Stimulated activated CD8-positive, alpha-beta memory T cell treated with anti-CD3 and anti-CD28 coated beads, Interleukin-15, amount 100 ng/mL, for 48 hours (primary cell): ENCODE measurements at places on chromosomes 3 and 15.

DNA sequence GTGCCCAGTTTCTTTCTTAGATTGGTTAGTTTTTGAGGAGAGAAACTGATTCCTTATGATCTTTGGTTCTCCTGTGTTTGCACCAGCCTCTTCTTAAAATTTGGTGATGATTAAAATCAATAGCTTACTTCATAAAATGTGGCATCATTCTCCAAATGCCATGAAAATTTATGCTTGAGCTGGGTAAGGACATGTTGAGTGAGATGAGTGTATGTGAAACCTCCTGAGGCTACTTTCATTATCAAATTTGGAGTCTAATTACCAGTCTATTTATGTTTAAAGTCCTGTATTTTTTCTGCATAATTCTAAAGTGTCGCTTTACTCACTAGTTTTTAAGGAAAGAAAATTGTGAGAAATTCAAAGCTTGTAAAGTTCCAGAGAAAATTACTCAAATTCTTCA, 102.1 kb downstream of the DIPK2A start:
- DNase-seq, result no peak

- DNase-seq, result no peak
These were observed 10.6 kb downstream of the FAM107A start for GRCh38 chr3:58566398-58567250.

- no peak for DNase-seq
These were observed 259.2 kb upstream of the CCDC54 start for GRCh38 chr3:107117922-107118536.

DNA sequence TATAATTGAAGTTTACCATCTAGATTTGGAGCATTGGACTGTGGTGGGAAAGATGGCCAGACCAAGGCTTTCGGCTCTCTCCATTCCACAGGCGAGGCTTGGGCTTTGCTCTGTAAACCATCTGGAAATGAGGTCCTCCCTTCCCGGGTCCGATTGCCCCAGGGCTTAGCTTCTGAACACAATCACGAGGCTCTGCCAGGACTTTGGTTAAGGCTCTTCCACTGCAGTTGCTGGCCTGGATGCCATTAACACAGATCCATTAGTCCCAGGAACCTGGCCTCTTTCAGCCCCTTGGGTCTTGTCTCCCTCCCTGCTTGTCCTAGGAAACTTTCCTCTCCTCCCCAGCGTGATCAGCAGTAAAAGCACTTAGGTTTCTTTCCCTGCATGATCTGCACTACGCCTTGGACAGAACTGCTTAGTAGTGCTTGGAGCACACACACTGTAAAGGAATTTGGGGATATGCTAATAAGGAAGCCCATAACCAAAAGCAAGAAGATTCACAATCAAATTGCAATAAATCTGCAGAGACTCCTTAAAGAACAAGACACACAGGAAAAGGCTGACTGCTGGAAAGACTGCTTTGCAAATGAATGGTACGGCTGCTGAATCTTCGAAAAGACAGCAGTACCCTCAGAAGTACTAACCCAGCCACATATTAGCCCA, 154.3 kb downstream of the ECT2 start:
- DNase-seq, result no peak

DNA sequence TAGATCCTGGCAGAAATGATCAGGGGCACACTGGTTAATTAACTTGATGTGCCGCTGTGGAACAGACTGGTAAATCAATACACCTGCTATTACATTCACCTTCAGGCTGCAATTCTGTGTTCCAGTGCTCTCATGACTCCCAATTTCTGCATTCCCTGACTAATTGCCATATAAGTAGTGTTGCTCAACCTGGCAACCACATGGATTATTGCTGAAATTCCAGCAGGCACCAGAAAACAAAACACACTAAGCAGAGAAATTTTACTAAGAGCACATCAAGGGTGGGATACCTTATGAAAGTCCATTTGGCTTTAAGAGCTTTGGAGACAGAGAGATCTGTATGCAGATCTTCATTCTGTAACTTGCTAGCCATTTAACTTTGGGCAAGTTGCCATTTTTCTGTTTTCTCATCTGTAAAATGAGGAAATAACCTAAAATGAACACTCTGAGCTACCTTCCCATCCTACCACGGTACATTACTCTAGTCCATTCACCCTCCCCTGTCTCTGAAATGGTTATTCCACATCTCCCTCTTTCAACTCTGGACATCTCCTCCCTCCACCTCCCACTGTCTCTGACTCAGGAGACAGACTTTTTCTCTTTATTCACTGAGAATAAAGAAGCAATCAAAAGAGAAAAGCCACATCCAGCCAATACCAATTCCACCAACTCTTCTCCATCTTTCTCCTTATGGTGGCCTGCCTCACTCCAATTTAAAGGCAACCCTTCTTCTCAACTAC, 54.6 kb downstream of the STAC start:
- no peak for DNase-seq

- DNase-seq, result no peak
These were observed 2.0 kb downstream of the MGLL start for GRCh38 chr3:127820221-127820825.

- DNase-seq, result no peak
These were observed 26.2 kb downstream of the ZBED2 start for GRCh38 chr3:111568911-111569310.

DNA sequence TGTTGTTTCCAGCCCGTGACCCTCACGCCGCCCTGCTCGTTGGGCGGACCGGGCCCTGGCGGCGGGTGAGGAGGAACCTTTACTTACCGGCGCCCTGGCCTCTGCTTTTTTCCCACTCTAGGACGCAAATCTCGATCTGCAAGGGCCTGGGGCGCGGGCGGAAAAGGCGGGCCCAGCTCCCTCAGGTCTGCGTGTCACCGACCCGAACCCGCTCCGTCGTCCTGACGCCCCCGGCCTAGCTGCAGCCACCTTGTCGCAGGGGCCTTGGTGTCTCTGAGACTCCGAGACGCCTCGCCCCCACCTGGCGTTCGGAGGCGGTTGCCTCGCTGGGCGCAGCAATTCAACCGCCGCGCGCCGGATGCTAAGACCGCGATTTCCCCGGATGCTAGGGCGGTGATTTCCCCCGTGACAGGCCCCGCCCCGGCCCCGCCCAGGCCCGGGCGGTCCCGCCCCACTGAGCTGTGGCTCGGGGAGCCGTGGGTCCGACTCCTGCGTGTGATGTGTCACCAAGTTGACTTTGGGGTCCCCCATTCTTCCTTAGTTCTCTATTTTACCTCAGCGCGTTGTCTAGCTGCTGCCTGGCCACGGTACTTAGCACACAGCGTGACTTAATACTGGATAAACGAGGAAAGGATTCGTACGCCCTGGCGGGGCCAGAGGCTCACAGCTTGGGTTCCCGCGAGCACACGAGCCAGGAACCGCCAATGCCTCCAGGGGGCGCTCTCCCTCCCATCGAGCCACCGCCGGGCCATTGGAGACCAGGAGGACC, at the start of gene RPL39L:
TSS of gene RPL39L (minus strand) at position 371 of the 769 bp plus-strand sequence. CDS start 18,196 bp downstream, outside the sequence.
- peak; percentile 92 for DNase-seq

- no peak for DNase-seq
These were observed 60.1 kb upstream of the PRR23E start for GRCh38 chr3:127132876-127133275.

GRCh38 chr3:158652463-158652862, 8.1 kb downstream of the GFM1 start:
- DNase-seq, result no peak

- DNase-seq, result no peak
These were observed 91.1 kb downstream of the MSL2 start for GRCh38 chr3:136105044-136105443.

GRCh38 chr3:45947361-45947760, 4.1 kb downstream of the CXCR6 start:
- DNase-seq, result no peak

- no peak for DNase-seq
These were observed 21.9 kb downstream of the PIK3CB start for GRCh38 chr3:138812806-138813205.

DNA sequence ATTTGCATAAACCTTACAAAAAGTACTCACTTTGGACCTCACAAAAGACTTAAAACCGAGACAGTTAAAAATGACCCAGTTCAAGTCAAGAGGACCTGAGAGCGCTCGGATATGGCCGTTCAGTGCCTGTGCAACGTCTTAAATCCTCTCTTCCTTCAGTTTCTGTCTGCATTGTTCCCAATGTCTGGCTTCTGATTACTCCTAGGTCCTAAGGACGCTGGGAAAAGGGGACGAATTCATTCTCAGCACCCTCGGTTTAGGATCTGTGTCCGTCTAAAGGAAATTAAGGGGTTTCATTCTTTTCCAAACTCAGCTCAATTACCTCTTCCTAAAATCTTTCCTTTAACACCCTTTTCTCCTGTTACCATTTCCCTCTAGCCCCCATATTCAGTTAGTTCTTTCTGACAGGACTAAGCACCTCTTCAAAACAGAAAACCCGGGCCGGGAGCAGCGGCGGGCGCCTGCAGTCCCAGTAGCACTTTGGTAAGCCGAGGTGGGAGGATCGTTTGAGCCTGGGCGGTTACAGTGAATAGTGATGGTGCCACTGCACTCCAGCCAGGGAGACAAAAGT, 970 bp downstream of the DPPA4 start:
- DNase-seq, result no peak

DNA sequence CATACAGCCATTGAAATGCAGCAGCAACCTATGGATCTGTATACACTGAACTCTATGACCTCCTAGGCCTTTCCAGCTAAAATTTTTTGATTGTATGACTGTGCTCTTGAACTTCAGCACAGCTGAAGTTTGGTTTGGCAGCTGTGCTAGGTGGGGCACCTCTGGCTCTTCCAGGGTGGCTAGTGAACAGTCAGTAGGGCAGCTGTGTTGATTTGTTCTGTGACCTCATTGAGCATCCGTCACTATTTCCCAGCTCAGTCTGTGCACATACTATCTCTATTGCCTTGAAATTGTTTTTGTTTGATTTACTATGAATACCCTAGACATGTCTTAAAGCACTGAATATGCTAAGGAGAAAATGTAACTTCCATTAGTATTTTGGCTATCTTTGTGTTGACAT, 363.2 kb upstream of the NAALADL2 start:
- DNase-seq, result no peak

DNA sequence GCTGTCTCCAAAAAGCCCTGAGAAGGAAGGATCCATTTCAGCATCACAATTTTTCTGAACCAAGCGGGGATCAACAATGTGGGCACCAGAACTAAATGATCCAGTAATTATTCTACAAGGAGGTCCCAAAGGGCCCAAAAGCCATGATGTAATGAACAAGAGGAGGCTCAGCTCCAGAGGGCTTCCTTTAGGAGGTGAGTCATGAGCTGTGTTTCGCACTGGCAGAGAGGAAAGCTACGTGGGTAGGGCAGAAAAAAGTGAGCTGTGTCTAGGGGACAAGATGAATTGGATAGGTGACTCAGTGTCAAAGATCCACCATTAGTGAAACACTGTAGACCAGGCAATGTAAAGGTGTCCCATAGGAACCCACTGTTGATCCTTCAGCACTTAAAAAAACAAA, 113.4 kb downstream of the RORA start:
- DNase-seq, result no peak

DNA sequence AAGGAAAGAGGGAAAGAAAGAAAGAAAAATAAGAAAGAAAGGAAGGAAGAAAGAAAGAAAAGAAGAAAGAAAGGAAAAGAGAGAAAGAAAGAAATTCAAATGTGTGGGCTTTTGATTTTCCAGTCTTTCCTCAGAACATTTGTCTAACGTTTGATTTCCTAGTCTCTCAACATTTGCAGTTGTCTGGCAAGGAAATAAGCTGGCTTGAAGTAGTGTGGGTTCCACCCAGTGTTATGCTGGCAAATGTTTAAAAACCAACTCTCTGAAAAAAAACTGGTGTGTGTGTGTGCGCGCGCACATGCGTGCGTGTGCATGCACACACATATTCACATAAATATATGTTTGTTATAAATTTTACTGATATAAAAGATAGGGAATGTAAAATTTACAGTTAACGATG, 54.6 kb upstream of the C3orf49 start:
- no peak for DNase-seq

DNA sequence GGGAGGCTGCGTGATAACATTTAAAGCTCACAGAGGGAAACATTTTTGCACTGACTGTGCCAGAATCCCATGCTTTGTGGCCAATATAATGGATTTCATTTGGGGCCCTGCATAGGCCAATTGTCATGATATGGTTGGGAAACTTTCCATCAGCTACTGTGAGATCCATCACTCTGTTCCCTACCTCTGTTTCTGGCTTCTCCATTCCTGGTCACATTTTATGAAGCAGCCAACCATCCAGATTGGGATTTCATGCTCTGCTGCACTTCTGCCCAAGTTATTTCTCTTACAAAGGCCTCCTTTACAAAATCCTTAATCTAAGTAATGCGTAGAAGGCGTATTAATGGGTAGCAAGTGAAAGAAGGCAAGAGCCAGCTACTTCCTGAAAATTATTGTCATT, 221.1 kb downstream of the LRTM1 start:
- DNase-seq, result no peak

DNA sequence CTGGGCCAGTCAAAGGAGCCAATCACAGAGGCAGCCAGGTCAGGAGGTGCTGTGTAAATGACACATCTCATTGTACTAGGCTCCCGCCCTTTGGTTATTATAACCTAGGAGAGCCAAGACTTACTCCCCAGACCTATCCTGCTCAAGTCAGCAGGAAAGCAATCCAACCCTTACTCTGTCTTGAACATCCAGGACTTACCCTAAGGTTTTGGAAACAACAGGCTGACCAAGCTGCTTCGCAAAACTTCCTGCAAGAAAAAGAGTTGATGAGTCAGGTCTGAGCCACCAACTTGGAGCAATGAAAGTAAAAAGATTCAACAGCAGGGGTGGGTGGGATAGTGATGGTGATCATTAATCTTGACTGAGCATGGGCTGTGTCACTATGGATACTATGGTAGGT, 144.4 kb downstream of the MYLK start:
- DNase-seq, result no peak

DNA sequence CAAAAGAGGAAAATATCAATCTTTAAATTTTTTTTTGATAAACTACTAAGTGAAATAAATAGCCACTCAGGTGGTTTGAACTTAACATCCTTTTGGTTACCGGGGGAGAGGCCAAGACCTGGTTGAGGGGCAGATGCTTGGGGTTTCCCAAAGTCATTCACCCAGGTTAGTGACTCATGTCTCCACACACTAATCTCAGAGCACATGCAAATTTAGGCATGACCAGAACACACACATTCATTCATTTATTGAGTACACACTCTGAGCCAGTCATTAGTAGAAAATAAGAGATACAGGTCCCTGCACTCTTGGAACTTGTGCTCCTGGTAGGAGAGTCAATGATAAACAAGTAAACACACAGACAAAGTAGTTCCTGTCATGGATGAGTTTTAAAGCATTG, 7.3 kb downstream of the ILDR1 start:
- peak; percentile 14 for DNase-seq

- no peak for DNase-seq
These were observed 199.6 kb downstream of the EFHB start for GRCh38 chr3:19734453-19734852.

- DNase-seq, result no peak
These were observed 145.1 kb downstream of the GHSR start for GRCh38 chr3:172303181-172303580.

DNA sequence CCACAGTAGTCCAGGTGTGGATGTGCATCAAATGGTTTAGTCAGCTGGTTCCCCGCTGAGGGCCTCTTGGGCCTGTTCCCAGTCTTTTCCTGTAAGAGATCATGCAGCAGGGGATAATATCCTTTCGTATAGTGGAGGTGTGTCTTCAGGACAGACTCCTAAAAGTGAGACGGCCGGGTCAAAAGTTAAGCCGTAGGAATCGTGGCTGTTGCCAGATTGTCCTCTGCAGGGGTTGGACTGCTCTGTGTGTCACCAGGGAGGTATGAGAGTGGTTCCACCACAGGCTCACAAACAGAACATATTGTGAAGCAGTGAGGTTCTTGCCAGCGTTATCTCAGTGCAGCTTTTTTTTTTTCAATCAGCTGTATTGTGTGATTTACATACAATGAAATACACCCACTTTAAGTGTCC, 95.0 kb downstream of the VGLL4 start:
- no peak for DNase-seq

- DNase-seq, result no peak
These were observed 2.1 kb downstream of the PDE8A start for GRCh38 chr15:84983711-84984110.
